ENCODE measurements at places on chromosomes 13 and 19.
A peak's percentile ranks its signal among the peaks of the same experiment; 100 is the strongest.

- no peak for DNase-seq
Observed at GRCh38 chr19:55153652-55154264, 3.8 kb downstream of the TNNI3 start.

DNA sequence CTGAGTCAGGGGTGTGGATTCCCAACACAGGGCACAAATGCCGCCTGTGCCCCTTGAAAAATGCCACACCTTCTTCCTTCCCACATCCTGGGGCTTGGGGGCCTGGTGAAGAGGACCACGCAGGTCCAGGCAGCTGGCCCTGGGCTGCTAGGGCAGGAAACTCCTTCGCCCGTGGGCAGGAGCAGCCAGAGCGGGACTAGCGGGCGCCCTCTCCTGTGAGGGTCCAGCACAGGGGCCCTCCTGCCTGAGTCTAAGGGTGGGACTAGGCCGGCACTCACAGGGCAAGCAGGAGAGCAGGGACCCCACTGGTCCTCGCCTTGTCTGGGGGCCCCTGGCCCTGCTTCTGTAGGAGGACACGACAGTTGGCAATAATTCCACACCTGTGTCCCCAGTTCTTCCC lies 7.5 kb upstream of the CEBPA start:
- DNase-seq = no peak

- DNase-seq = no peak
Observed at GRCh38 chr19:45821103-45821521, 6.0 kb upstream of the RSPH6A start.

- no peak for DNase-seq
Observed at GRCh38 chr19:42277821-42278451, 8.9 kb downstream of the CIC start.

GRCh38 chr19:4508698-4509097 lies 9.6 kb downstream of the PLIN4 start:
- no peak for DNase-seq

- no peak for DNase-seq
Observed at GRCh38 chr19:23887642-23888041, 27.0 kb upstream of the ZNF726 start.

- DNase-seq = no peak
Observed at GRCh38 chr13:91323349-91323748, 24.1 kb upstream of the MIR17HG start.

DNA sequence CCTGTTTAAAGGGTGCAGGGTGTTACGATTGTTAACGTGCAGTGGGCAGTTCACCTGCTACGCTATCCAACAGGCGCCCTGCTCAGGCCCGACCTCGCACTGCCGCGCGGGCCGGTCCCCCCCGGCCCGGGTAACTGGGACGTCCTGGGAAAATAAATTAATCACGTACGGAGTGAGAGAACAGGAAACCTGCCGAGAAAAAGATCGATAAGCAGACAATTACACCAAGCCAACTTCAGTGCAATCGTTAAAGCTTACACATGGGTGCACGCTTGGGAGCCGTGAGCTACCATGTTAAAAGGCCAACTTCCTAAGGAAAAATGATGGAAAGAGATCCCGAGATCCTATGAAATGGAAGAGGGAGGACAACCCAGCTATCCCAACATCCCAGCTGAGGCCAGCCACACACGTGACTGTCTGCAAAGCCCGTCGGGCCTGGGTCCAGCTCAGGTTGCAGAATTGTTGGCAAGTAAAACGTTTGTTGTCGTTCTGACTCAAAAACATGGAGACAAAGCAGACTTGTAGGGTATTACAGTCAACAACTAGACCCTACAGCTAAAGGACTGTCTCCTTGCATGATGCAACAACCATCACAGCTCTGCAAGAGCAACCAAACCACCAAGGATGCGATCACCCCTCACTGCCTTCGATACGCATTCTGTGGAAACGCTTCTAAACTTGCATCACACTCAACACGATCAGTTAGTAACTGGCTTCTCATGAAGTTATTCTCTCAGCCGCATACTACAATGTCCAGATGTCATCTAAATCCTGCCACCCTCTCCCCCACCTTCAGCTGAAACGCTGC lies 741 bp upstream of the TUBGCP3 start:
- no peak for DNase-seq

DNA sequence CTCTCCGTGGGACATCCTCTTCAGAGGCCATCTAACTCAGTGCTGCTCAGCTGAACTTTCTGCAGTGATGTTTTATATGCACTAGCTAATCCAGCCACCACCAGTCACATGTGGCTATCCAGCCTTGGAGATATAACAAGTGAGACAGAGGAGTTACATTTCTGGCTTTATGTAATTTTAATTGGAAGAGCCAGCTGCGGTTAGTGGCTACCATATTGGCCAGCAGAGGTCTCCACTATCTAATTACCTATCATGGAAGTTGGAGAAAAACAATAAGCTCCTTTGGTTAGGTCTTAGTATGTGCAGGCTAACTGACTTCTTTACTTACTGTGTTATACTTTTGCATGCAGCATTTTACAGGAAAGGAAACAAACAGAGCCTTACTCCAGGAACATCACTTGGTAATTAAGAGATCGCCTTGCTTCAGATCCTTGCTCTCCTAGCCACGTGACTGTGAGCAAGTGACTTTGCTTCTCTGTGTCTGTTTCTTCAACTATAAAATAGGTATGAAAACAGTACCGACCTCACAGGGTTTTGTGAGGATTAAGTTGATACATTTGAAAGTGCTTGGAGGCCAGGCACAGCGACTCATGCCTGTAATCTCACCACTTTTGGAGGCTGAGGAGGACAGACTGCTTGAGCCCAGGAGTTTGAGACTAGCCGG lies 1.6 kb upstream of the KLK10 start:
- DNase-seq = no peak

DNA sequence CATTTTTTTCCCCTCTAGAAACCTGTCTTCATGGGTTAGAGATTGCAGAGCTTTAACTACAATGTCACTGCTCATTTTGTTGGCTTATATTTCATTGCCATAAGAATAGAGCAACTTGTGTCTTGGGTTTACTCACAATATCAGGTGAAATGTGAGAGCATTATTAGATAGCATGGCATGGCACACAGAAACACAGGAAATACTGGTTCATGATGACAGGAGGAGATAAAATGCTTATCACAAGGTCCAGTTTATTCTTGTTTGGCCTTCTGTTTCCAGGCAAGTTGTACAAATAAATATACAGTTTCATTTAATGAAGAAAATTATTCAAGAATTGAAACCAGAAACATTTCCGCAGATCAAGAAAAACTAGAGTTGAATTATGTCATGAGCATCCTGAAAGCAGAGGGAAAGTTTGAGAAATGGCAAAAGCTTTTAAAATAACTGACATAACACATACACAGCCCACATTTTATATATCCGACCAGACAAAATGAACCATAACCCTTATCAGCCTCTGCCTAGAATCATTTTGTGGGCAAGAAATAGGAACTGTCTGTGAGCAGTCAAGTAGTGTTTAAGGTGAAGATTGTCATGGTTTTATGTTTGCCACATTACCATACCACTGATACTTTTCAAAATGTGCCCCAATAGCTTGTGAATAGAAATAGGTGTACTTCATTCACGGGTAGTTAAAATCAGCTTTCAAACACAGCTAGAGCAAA lies 297.9 kb upstream of the ARGLU1 start:
- DNase-seq = no peak

- DNase-seq = no peak
Observed at GRCh38 chr13:48403913-48404312, 9.0 kb downstream of the LPAR6 start.

DNA sequence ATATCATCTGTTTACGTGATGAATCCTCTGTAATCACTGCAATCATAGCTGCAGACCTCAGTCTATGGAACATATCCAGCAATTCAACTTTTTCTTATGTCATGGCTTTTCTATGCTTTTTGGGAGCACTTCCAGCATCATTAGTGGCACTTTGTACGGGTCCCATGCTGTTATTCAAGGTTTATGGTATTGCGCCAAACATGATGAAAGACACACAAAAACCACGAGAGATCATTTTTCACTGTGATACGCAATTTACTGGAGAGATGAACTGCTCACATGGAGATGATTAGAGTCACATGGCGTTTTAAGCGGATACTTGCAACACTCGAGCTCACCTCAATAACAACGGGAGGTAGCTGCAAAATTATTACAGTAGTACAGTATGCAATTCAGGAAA lies 2101.7 kb upstream of the PCDH20 start:
- DNase-seq = no peak

- no peak for DNase-seq
Observed at GRCh38 chr19:38281811-38282566, 17.6 kb downstream of the SPINT2 start.

GRCh38 chr19:906480-906879 lies 6.5 kb downstream of the R3HDM4 start:
- DNase-seq = no peak

GRCh38 chr19:30148039-30148790 lies 206.2 kb downstream of the URI1 start:
- DNase-seq = no peak

GRCh38 chr19:2627319-2627829 lies 75.1 kb downstream of the GNG7 start:
- DNase-seq = no peak

GRCh38 chr13:69970520-69970919 lies 137.1 kb upstream of the ATXN8OS start:
- no peak for DNase-seq

DNA sequence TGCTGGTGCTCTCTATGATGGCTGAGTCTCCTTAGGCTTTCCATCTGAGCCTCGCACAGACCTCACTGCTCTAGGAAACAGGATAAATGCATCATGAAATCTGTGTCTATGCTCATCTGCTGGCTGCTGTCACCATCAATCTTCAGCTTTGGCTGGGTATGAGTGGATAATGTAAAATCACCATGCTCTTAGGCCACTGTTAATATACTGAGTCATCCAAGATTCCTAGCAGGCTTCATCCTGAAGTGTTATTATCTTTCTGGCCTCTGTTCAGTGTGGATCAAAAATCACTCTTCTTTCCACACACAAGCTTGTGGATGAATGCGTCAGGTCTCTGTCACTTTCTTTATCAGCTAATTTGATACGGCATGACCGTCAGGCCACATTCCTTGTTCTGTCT lies 317.4 kb downstream of the NALCN start:
- no peak for DNase-seq

DNA sequence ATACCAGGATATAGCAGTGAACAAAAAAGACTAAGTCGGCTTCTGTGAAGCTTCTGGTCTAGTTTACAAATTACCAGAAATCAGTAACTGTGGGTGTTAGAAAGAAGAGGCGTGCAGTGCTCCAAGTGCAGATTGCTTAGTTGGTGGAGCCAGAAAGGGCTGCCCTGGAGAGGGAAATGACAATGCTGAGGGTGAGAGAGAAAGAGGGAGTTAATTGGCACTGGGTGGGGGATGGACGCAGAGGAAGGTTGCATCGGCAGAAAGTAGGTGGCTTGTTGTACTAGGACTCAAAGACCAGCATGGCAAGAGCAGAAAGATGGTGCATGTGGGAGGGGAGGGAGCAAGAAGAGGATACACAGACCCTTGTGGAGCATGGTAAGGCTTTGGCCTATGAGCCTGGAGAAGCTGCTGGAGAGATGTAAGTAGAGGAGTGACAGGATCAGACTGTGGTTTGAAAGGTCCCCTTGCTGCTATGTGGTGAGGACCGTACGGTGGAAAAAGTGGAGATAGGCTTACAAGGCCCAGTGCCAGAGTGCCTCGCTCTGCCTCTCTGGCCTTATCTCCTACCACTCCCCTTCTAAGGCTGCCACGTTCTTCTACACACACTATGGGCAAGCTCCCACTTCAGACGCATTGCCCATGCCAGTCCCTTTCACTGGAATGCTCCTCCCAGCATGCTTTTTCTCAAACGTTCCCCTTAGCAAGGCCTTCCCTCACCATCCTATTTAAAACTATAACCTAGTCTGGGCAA lies 13.5 kb downstream of the SMG9 start:
- DNase-seq = no peak

GRCh38 chr19:55096061-55096701 lies 20.5 kb downstream of the EPS8L1 start:
- no peak for DNase-seq

- no peak for DNase-seq
Observed at GRCh38 chr13:97202761-97203160, 19.4 kb upstream of the MBNL2 start.

GRCh38 chr19:11434703-11435056 lies 241 bp downstream of the ODAD3 start:
- no peak for DNase-seq

DNA sequence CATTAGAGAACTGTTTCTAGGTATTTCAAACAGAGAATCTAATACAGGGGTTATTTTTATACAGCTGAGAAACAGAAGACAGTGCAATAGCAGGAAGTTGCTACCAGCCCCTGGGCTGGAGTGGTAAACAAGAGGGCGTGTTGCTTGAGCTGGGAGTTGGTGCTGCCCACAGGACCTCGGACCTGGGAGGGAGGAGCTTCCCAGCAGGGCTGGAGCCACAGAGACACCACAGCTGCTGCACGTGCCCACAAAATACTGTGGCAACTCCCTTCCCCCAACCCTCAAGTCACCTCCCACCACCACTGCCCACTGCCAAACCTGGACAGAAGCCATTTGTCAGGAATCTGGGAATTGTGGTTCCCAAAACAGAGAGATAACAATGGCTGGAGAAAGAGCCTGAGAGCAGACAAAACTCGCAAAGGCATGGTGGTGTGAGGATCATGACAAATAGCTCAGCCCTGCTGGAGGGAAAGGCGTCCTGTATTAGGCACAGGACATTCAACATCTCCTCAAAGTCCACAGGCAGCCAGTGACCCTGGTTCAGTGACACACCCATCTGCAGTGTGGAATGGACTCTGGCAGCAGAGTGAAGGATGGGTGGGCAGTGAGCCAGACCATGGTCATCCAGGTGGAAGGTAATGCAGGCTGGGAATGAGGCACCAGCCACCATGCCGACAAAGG lies 57.2 kb downstream of the SPATA13 start:
- DNase-seq = no peak

GRCh38 chr13:25192489-25192888 lies 20.4 kb upstream of the AMER2 start:
- DNase-seq = no peak

GRCh38 chr13:101945435-101945834 lies 456.4 kb downstream of the FGF14 start:
- peak; percentile 19 for DNase-seq

GRCh38 chr19:609004-609346 lies 19.3 kb downstream of the HCN2 start:
- DNase-seq = no peak

DNA sequence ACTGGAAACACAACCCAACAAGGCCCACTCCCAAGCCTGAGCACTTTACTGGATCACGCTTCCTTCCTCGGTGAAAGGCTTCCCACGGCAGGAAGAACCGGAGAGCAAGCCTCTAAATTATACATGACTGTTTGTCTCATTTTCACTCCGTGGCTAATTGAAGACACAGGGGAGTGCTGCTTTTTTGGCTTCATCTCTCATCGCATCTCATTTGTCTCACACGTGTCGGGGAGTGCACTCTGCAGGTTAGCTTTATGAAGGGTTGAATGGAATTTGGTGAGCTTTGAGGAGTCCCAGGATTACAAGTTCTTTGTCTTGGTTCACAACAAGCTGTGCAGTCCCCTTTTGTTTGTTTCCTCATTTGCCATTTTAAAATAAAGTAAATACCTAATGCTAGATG lies 544.6 kb downstream of the GPC6 start:
- DNase-seq = peak; percentile 33
